ENCODE measurements at places on chromosomes 4 and X. TPM values are rescaled to one million over a fixed set of nuclear protein-coding genes. Genes with fewer than 3 reads are reported as not detected.

The GUCY1B1 gene
- 2.1 TPM for total RNA-seq

The COX7B2 gene
- total RNA-seq: not detected

GRCh38 chrX:31706466-31706865 lies 634.6 kb upstream of the FTHL17 start:
- no peak for DNase-seq

GRCh38 chr4:163665521-163666331 lies 171.2 kb downstream of the TMA16 start:
- DNase-seq: no peak

GRCh38 chrX:78957768-78958130 lies 12.6 kb downstream of the P2RY10 start:
- no peak for DNase-seq

DNA sequence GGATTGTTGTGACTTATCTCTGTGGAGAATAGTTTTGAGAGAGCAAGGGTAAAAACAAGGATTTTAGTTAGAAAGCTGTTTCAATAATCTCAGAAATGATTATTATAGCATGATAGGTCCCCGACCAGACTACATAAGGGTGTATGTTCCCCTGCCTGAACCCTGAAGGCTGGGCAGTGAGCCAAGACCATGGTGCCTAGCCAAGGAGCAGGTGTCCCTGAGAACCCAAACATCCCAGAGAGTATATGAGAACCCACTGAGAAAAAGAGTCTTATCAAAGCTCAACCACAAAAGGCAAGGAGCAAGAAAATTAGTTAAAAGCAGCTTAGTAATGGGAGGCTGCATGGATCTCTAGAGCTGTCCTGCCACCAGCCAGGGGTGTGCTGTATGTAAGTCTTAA lies 94.9 kb upstream of the UNC5C start:
- DNase-seq: no peak

DNA sequence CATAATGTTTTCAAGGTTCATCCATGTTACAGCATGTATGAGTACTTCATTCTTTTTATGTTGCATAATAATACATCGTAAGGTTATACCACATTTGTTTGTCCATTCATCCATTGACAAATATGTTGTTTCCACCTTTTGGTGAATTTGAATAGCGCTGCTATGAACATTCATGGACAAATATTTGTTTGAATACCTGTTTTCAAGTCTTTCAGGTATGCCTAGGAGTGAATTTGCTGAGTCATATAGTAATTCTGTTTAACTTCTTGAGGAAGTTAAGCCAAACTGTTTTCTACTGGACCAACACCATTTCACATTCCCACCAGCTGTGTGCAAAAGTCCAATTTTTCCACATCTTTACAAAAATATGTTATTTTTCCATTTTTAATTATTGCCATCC lies 31.5 kb downstream of the IRS4 start:
- no peak for DNase-seq

GRCh38 chr4:74975082-74975481 lies 42.2 kb downstream of the PARM1 start:
- DNase-seq: no peak

All from GM23248 (cell line).